Stimulated activated CD8-positive, alpha-beta memory T cell treated with anti-CD3 and anti-CD28 coated beads, Interleukin-15, amount 100 ng/mL, for 24 hours (primary cell): ENCODE measurements at places on chromosomes 12 and 14.
A peak's percentile ranks its signal among the peaks of the same experiment; 100 is the strongest.

DNA sequence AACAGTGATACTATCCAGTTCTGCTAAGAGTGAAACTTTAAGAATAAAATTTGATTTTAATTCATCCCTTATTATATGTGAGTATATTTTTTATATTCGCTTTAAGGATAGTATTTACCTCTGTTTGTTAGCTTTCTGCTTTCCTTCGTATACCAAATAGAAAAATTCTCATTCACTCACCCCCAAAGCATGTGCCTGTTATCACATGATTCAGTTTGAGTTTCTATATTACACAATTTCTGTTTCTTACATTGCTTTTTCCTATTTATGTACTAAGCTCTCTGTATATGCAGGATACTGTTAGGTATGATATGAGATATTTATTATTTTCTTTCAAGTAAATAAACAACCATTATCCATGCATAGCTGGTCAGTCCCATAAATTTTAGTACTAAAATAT is 275.2 kb downstream of the FBXL14 start:
- DNase-seq: no peak

DNA sequence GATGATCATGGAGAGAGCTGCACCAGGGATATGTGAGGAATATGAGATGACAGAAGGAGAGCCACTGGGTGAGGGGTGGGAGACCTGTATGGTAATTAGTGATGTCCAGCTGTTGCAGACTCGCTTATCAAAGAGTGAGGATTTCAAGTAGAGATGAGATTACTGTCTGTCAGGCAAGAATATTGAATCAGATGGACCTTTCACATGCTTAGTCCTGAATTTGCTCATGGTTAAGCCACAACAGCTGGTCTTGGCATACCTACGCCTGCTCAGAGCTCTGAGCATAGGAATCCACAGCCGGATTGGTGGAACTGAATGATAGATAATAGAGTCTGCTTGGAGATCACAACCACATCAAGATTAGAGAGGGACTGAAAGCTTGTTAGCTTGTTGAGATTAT is 115.2 kb upstream of the ARHGAP5 start:
- DNase-seq: no peak

GRCh38 chr12:15033029-15033428 is 60.2 kb downstream of the PDE6H start:
- no peak for DNase-seq

GRCh38 chr14:99262977-99263448 is 9.0 kb downstream of the BCL11B start:
- no peak for DNase-seq

DNA sequence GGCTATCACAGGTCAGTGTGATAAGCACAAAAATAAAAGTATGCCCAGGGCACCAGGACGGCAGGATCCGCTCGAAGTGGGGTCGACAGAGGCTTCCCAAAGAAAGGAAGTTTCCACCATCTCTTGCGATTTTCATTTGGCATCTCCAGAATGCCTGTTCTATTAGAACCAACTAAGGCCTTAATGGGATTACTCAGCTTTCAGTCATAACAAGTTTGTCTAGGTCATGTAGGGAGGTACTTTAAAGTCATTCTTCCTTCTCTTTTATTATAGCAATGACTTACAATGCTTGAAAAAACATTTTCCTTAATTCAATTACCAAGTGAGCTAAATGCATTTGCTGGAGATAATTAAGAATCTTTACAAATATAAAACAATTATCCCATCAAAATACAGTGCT is 83.6 kb upstream of the DIO3 start:
- no peak for DNase-seq

GRCh38 chr12:53123578-53124351 is 20.5 kb downstream of the SOAT2 start:
- DNase-seq: no peak

DNA sequence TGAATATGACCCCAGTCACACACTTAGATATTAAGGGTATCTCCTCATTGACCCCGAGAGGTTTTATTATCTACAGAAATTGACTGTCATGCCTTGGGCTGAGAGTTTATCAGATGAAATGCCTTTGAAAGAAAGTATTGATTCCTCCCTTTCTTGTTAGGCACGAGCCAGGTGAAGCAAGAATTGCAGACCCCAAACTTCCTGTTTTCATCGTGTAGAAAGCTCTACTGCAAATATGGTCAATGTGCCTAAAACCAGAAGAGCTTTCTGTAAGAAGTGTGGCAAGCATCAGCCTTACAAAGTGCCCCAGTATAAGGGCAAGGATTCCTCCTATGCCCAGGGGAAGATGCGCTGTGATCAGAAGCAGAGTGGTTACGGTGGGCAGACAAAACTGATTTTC is 143.9 kb upstream of the FUT8 start:
- DNase-seq: no peak

DNA sequence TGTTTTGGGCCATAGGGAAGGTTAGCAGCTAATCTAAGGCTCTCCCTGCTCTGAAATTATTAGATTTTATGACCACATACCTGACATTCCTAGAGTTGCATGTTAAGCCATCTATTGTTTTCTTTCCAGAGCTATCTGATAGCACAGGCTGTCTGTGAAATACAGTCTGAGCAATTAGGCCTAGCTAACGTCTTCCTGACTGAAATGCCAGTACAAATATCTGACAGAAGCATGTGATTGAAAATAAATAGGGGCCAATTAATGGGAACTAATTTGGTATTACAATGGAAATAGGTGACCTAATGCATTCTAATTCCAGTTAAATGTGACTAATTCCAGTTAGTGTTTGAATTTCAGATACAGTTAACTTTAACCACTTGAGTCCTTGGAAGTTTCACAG is 115.2 kb downstream of the C12orf75 start:
- DNase-seq: no peak

DNA sequence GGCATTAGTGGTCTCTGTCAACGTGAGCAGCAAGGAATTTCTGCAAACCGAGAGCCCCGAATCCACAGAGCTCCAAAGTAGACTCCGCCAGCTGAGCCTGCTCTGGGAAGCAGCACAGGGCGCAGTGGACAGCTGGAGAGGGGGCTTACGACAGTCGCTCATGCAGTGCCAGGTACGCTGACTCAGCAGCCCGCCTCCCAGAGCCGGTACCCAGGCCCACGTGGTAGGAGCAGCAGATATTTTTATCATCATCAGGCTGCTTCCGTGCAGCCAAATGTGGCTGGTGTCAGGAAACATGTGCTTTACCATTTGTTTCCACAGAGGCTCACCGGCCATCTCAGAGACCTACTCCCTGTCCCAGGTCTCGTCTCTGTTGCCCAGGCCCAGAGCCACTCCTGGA is 73.7 kb downstream of the ESR2 start:
- DNase-seq: no peak

DNA sequence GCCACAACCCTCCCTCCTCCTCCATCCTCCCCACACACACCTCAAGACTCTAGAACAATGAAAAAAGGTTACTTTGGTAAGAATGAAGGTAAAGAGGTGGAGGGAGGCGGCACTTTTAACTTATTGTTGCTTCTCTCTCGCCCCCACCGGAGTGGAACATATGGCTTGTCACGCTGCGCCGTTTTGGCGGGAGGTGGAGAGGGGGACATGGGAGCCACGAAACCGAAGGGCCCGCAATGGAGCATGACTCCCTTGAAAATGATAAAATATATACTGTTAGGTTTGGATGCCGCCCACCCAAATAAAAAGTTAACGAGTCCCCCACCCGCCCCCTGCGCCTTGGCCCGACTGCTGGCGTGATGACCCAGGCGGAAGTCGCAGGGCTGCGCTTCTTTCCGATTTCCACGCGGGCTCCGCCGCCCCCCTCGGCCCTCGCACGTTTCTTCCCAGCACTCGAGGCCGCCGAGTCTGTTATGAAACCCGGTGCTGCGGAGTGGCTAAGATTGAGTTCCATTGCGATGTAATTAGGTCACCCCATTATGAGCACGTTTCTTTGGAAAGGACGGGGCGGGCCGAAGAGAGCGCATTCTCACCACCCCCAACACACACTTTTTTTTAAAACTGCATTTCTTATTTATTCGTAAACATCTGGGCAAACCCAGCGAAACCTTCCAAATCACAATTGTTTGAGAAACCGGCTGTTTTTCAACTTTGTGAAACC is 1.4 kb upstream of the ZFP36L1 start:
- DNase-seq: peak; percentile 62
